ENCODE measurements at places on chromosomes 1 and 21. TPM values are rescaled to one million over a fixed set of nuclear protein-coding genes. Genes with fewer than 3 reads are reported as not detected.
A peak's percentile ranks its signal among the peaks of the same experiment; 100 is the strongest.

- no peaks in the 10 kb centered on the region for H3K36me3 ChIP-seq
- H3K4me1 ChIP-seq: peaks cover 58% of the 10 kb centered on the region
- no peaks in the 10 kb centered on the region for H3K27me3 ChIP-seq
- peak overlapping the region; percentile 6 for H3K27ac ChIP-seq
Observed at GRCh38 chr1:24805534-24806301, 60.5 kb downstream of the CLIC4 start.

DNA sequence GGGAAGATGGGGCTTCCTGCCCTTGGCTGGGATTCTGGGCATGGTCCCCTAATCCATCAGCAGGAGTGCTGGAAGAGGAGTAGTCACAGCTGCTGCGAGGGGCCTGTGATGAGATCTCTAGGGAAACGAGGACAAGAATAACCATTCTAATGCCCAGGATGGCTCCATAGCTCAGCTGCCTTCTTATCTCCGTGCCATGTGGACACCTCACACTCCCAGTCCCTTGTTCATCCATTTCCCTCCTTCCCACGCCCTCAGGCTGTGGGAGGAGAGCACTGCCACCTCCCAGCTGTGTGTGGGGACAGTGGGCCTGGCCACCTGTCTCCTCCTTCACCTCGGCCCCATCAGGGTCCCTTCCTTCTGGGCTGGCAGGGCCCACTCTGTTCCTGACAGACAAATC lies 16.1 kb upstream of the ETV3 start:
- H3K36me3 ChIP-seq: no peaks in the 10 kb centered on the region
- no peak overlapping the region for H3K4me3 ChIP-seq
- H3K27ac ChIP-seq: peak overlapping the region; percentile 72

GRCh38 chr1:65398083-65398482 lies 22.4 kb upstream of the LEPR start:
- DNase-seq: no peak
- H3K27me3 ChIP-seq: no peaks in the 10 kb centered on the region
- no peak overlapping the region for H3K27ac ChIP-seq
- no peaks in the 10 kb centered on the region for H3K4me1 ChIP-seq

The KCNJ9 gene
- not detected for total RNA-seq

The TRIM33 gene
- total RNA-seq: 78.6 TPM

Data from stomach (tissue), 19 donors.